ENCODE measurements at places on chromosomes 12 and 14. TPM values are rescaled to one million over a fixed set of nuclear protein-coding genes. Genes with fewer than 3 reads are reported as not detected.

- no peak for DNase-seq
Observed at GRCh38 chr14:90759370-90760077, 56.7 kb downstream of the TTC7B start.

DNA sequence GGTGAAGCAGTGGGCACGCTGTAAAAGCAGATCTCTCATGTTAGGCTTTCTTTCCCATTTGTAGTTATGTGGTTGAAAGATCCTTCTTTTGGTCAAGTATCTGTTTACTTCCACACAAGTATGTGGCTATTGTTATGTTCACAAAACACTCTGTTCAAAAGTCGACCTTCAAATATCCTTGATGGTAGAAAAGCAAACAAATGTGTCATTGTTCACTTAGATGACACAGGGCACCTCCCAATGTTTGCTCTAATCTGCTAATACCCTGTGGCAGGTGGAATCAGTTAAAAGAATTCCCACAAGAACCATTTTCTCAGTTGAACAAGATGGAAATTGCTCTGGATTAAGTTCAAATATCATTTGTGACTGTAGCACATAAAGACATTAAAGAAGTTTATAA is 43.6 kb upstream of the NAA30 start:
- DNase-seq: no peak

GRCh38 chr14:90523544-90523943 is 126.7 kb downstream of the CALM1 start:
- DNase-seq: peak; percentile 57

DNA sequence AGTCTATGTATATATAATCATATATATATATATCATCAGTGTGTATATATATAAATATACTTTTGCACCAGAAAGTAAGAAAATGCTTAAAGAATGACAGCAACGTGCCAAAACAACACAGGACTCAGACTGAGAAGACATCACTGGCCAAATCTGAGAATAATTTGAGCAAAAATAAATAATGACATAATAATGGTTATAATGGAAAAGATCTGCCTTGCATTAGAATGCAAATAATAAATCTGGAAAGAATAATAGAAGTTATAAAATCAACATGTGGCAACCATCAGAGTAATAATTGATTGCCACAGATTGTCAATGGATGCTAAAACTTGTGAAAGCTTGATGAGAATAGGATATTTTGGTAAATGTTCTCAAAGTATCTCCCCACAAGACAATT is 61.5 kb upstream of the PLEKHG7 start:
- no peak for DNase-seq

- peak; percentile 32 for DNase-seq
Observed at GRCh38 chr12:27331927-27332324, 710 bp upstream of the BMAL2 start.

DNA sequence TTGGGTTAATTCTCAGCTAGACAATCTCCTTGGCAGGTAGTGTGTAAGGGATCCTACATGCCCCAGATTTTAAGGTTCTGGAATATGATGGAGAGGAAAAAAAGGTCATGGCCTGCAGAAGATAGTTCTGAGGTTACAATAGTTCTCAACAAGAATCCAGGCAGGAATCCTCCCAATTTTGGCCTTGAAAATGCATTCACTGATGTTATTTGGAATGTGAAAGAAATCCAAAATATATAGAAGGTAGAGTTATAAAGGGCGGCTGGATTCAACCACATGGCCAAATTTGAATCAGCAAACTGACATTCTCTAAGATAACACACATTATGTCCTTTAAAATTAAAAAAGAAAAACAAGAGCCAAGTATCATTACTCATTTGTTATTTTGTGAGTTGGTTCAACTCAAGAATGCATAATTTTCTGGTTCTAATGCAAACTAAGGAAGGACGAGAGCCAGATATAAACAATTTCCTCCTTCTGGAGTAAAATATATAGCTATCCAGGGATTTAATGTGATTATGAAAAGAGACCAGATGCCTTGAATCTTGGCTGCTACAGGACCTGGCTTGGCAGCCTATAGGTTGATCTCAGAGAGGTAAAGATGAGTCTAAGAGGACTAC is 177.0 kb upstream of the G2E3 start:
- no peak for DNase-seq

GRCh38 chr14:22505697-22506377 is 83.2 kb downstream of the DAD1 start:
- DNase-seq: peak; percentile 37

DNA sequence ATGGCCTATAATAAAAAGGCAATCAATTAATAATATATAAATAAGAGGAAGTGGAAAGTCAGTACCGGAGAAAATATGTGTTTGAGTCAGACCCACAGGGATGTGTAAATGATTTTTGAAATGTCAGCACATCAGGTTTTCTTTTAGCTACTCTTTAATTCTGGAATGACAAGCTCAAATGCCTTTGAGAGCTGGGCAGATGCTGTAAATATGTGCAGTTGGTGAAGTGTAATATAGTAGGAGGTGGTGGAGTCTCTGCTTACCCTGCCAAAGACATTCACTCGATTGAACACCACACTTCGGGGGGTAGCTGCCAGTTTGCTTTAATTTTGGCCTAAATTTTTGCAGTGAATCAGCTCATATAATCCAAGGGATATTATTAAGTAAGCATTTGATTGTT is 93.0 kb downstream of the PLEKHA5 start:
- DNase-seq: no peak

GRCh38 chr12:104865080-104865479 is 93.0 kb downstream of the SLC41A2 start:
- peak; percentile 29 for DNase-seq

CALCOCO1 gene
- total RNA-seq: 28.3 TPM

SHMT2 gene
- total RNA-seq: 113 TPM

PRIMA1 gene
- total RNA-seq: not detected

DNA sequence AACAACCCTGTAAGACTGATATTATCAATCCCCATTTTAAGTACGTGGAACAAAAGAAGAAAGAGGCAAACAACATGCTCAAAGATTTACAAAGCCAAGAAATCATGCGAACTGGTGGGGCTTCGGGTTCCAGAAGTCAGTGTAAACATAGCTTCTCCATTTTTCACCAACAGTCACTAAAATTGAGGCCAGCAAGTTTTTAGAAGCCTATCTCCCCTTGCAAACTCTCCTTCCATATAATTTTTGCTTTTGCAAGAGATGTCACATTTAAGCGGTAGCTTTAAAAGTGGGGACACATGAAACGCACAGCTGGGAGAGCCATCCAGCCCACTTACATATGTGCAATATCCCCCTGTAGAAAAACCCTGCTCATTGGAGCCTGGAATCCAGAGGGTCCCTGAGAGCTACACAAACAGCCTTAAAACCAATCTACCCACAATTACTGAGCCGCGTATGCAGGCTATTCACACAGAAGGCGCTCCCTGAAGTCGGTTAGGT is 797 bp downstream of the SLC11A2 start:
- DNase-seq: no peak

DNA sequence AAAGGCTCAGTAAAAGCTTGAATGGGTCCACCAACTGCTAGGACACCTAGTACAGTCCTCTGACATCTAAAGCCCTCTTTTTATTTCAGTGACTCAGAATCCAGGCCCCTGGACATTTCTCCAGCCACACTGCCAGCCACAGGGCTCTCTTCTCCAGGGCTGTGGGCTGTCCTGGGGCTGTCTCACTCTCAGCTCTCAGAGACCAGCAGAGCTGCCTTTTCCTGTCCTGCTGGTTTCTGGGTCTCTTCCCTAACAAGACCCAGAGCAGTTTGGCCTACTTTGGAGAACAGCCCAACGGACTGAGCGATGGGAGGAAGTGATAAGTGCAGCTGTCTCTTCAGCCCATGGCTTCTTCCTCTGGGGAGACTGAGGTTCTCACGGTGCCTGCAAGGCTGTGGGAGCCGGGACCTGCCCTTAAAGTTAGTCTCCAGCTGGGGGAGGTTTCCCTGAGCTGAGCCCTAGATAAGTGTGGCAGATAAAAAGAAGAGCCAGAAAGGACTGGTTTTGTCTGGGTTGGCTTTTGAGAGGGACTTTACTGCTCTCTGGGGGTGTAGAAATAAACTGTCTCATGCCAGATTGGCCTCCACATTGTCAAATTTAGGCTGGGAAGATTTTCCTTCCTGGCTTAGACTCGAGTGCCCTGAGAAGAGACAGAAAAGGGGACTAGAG is 979.8 kb downstream of the VRK1 start:
- no peak for DNase-seq

- no peak for DNase-seq
Observed at GRCh38 chr12:92432724-92433441, 269.9 kb upstream of the PLEKHG7 start.

DNA sequence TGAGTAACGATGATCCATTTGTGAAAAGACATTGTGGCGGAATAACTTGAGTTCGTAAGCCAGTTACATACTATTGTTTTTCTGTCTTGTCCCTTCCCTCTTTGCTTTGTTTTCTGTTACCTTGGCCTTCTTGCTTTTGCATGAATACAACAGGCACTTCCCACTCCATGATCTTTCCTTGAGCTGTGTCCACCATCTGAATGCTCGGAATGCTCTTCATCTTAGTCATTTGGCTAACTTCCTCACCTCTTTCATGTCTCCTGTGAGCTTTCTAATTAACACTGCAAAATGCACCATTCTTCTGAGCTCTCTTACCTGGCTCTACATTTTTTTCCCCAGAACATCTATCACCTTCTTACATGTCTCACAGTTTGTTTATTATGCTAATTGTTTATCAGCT is 10.0 kb downstream of the KNTC1 start:
- peak; percentile 19 for DNase-seq

DHH gene
- not detected for total RNA-seq

DNA sequence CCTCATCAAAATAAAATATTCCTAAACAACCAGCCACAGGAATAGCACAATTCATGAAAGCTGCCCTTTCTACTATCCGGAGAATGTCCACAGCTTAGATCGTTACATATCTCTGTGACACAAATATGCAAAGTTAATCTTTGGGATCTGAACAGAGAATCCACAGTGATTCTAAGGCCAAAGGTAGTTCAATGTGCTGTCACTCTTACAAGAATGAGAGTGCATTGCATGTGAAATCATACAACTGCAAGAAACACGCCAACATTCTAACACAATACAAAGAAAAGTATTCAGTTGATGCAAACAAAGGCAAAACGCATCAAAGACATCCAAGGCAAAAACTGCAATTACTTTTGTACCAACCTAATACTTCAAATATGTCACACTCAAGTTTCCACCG is 60.4 kb downstream of the KSR2 start:
- DNase-seq: no peak

GRCh38 chr12:64653123-64653522 is 42.8 kb downstream of the RASSF3 start:
- DNase-seq: no peak

FAM181A gene
- not detected for total RNA-seq

GRCh38 chr12:123705935-123706334 is 6.2 kb upstream of the ATP6V0A2 start:
- peak; percentile 12 for DNase-seq

DNA sequence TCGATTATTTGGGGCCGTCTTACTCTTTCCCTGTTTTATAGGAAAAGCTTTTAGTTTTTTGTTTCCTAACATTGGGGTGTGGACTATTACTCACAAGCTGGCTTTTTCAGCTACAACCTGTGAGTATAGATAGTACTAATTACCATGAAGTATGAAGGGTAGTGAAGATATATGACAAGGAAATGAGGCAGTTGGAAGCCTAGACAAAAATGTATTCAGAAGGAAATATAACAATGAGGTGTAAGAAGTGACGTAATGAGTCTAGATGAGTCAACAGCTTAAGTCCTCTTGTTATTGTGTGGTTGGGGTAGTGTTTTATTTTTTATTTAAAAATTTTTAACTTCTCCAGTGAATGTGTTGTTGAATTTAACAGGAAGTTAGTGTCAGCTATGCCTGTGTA is 804.5 kb downstream of the NRXN3 start:
- peak; percentile 61 for DNase-seq

GRCh38 chr14:64966976-64967375 is 5.2 kb downstream of the RAB15 start:
- no peak for DNase-seq

- DNase-seq: peak; percentile 42
Observed at GRCh38 chr12:43758247-43758727, 303 bp downstream of the PUS7L start.

- no peak for DNase-seq
Observed at GRCh38 chr12:49410818-49411217, 43.6 kb downstream of the SPATS2 start.

- DNase-seq: peak; percentile 6
Observed at GRCh38 chr12:86710109-86710508, 453.9 kb upstream of the MGAT4C start.

DNA sequence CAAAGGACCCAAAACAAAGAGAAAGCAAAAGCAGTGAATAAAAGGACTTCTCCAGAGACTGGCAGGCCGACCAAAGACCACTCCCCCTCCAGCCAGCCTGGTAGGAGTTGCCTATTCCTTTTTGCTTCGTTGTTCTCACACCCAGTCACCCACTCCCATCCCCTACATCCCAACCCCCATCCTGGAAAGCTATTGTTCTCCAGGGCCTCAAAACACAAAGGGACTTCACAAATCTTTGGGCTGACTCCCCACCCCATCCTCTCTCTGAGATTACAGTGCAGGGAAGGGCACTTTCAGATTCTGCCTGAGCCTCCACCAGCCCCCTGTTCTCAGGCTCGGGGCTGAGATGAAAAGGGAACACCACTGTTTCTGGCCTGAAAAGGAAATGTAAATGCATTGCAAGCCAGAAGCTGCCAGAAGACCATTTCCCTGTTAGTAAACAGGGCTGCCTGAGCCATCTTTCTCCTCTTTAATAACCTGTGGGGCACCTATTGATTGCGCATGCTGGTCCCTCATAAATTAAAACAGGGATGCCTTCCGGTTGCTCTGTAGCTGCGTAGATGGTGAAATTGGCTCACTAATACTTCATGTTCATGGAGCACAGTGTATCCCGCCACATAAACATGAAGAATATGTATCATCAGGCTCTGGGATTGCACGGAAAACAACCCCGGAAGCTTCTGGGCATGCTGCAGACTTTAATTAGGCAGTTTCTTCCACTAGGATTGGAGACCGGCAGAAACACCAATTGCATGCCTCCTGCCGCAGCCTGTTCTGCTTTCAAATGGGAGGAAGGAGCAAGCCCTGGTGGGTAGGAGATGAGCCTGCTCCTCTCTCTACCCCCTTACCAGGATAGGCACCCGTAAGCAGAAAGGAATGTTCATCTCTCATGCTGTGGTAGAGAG is 130.3 kb upstream of the FUT8 start:
- peak; percentile 91 for DNase-seq

DNA sequence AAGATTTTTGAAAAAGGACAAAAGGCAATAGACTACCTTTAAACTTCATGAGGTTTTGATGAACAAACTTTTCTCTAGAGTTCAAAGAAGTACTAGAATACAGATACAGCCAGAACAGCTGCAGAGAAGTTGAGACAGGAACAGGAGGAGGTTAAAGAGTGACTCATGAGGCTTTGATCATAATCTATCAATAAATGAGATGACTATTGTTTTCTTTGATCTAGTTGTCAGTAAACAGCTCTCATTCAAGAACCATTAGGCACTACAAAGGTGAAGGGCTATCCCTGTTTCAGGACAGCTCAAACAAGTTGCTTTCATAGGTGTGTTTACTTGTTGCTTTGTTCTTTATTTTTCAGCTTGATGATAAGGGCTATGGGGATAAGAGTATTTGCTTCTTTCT is 2.4 kb downstream of the WASHC3 start:
- DNase-seq: no peak
